Mesenchymal stem cell (in vitro differentiated cells and primary cell): ENCODE measurements at places on chromosomes 7 and 10.

DNA sequence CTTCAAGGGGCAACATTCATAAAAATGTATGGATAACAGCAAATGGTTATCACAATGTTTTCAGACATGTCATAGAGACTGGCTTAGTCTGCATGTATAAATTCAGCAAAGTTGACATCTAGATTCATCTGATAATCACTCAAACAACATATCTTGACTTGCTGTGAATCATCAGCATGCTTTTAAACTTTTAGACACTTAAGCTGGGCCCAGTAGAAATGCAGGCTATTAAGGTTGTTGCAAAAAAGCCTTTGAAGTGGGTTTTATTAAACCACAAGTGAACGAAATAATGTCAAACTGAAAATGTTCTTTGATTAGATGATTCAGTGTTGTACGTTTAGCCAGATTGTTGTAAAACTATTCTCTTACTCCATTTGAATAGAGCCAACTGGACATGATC, 759.6 kb downstream of the NXPH1 start:
- DNase-seq: peak; percentile 65

DNA sequence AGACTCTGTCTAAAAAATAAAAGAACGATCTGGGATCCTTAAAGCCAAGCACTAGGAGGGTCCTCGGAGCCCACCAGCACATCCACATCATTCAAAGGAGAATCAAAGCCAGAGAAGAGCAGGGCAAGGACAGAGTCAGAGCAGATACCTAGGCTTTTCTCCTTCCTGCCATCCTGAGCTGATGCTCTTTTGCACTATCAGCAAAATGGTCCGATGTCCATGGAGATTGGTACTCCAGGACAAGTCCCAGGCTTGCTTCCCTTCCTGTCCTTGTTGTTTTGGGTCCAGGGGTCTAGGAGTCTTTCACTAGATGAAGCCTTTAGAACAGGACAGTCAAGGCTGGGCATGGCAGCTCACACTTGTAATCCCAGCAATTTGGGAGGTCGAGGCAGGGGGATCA, 58.0 kb upstream of the ELN start:
- DNase-seq: no peak

- DNase-seq: no peak
Observed at GRCh38 chr7:20417675-20418382, 87.1 kb downstream of the ITGB8 start.

DNA sequence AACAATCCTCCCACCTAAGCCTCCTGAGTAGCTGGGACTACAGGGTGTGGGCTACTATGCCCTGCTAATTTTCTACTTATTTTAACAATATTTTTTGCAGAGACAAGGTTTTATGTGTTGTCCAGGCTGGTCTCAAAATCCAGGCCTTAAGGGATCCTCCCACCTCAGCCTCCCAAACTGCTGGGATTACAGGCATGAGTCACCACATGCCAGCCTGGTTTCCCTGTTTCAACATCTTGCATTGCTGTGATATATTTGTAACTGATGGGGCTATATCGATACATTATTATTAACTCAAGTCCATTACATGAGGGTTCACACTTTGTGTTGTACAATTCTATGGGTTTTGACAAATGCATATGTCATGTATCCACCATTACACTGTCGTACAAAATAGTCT, 41.9 kb upstream of the OGDHL start:
- no peak for DNase-seq

- no peak for DNase-seq
Observed at GRCh38 chr7:2978408-2978807, 65.3 kb downstream of the CARD11 start.

GRCh38 chr7:84009782-84010181, 184.8 kb downstream of the SEMA3A start:
- DNase-seq: no peak

- no peak for DNase-seq
Observed at GRCh38 chr7:110975486-110975885, 115.4 kb upstream of the LRRN3 start.
